CD4-positive, alpha-beta T cell (primary cell): ENCODE measurements at places on chromosomes 7 and 10.

DNA sequence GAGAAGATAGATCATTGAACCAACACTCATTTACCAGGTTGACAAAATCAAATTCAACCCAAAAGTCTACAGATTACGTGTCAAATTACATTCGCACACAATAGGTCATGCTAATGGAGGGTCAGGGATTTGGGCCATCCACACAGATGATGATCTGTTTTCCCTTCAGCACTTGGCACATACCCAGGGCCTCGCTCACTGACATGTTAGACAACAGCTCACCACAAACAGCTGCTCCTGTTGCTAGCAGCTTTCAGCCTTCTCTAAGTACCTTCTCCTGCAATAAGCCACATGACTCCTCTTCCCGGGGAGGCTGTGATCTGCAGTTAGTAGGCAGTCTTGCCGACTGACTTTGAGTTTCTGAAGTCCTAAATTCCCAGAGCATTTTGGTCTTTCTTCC lies 18.4 kb downstream of the NKX2-3 start:
- no peak for DNase-seq

DNA sequence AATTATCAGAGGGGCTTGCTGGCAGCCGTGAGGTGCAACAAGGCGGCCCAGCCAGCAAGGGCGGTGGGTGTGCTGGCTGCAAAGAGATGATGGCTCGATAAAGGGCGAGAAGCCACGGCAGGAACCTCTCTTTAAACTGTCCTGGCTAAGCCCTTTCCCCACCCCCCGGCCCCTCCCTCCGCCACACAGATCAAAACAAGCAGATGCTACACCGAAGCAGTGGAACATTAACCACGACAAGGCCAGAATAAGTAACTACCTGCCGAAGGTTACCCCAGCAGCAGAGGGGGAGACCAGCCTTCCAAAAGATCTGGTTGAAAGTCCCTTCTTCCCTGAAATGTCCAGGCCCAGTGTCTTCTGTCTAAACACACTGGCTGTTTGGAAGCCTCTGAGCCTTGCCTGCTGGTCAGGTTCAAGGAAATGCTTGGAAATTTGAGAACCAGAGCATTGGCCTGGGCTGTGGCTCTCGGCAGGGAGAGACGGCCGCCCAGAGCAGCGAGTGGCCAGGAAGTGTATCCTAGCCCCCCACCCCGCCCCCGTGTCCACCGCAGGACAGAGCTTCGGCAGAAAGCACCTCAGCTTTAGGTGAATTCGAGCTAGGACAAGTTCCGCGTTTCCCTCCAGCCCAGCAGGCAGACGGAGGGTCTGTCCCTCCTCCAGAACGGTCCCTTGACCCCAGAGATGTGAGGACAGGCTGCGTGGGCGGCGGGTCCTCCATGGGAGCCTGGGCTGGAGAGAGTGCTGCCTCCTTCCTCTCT lies 2.1 kb downstream of the FAM20C start:
- no peak for DNase-seq

GRCh38 chr10:130834170-130834569 lies 477.4 kb downstream of the TCERG1L start:
- no peak for DNase-seq

GRCh38 chr10:132607961-132608495 lies 70.4 kb downstream of the INPP5A start:
- no peak for DNase-seq

DNA sequence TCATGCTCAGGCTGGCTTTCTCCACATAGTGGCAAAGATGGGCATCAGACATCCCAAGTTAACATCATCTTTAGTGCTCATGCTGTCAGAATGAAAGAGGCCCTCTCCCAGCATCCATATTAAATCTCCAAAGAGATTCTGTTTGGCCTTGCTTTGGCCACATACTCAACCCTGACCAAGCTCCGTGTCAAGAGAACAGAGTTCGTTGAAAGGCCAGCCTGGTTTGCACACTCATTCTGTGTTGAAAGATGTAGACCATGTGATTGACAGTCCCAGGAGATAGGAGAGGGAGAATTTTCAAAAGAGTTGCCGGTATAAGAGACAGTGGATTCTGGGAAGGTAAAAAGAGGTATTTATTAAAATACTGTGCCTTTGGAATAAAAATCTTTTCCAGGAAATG lies 19.7 kb downstream of the MET start:
- no peak for DNase-seq

- no peak for DNase-seq
These were observed 664.1 kb upstream of the ADARB2 start for GRCh38 chr10:2401459-2401858.

DNA sequence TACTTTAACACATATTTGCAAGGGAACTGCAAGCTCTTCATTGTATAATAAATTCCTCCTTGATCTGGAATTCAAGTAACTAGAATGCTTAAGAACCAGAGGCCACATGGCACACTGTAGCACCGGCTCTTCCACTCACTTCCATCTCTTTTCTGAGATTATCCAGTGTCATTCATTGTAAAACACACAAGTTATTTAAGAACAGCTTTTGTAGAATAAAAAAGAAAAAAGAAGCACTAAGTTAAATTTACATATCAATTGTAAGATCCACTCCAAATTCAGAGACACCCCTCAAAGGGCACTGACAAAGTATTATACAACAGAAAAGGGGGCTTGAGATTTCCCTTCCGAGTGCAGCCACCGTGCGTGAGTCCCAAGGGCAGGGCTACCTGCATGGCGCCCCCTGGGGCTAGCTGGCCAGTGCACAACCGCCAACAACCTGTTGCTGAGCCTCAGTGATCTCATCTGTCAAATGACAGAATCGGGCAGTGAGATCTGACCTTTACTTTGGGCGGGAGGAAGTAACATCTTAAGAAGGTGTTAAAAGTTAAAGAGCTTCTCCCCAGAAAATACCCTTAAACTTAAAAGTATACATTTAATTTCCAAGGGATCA lies 12.5 kb downstream of the GLI3 start:
- no peak for DNase-seq

- no peak for DNase-seq
These were observed 60.7 kb downstream of the TNS3 start for GRCh38 chr7:47521011-47521795.

GRCh38 chr10:132459301-132460003 lies 62.5 kb downstream of the PWWP2B start:
- no peak for DNase-seq

DNA sequence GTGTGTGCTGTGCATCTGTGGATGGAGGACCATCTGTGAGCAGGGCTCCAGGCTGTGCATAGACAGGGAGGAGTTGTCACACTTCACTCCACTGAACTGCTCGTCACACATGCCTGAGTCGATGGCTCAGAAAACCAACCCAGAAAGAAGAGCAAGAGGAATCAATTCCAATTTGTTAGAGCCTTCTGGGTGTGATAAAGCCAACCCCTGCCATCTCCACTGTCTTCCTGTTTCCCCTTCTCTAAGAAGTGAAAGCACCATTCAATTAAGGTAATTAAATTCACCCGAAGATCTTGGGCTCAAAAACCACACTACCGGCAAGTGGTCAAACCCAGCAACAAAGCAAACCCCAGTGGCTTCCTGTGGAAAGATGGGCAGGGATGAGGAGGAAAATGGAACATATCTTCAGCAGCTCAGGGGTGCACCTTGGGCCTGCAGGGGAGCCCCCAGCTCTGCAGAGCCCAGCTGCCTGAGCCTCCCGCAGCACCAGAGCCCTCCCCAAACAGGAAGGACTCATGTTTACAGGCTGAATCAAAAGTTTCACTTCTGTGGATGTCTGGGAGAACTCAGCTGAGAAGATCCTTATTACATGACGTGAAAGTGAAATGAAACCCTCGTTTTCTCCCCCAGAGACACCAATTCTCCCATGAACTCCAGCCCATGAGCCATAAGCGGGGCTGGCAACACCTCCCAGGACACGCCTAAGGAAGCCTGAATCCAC lies 10.9 kb downstream of the C10orf71 start:
- no peak for DNase-seq

GRCh38 chr7:137591421-137591837 lies 247.9 kb upstream of the PTN start:
- DNase-seq = no peak
